ENCODE measurements at places on chromosomes 12 and 14. TPM values are rescaled to one million over a fixed set of nuclear protein-coding genes. Genes with fewer than 3 reads are reported as not detected.

The CLEC2A gene
- not detected for polyA plus RNA-seq

The ART4 gene
- not detected for polyA plus RNA-seq

The PTPRO gene
- not detected for polyA plus RNA-seq

The WSCD2 gene
- 4.1 TPM for polyA plus RNA-seq

The OR6C6 gene
- not detected for polyA plus RNA-seq

The NFE2 gene
- polyA plus RNA-seq, result 229 TPM

The POP5 gene
- polyA plus RNA-seq, result 126 TPM

The CIDEB gene
- 0.18 TPM for polyA plus RNA-seq

The KRT72 gene
- not detected for polyA plus RNA-seq

The LBHD2 gene
- not detected for polyA plus RNA-seq

The CLEC2D gene
- polyA plus RNA-seq, result 2.0 TPM

The HOXC6 gene
- 2.3 TPM for polyA plus RNA-seq

The NPFF gene
- 1.2 TPM for polyA plus RNA-seq

The LRRK2 gene
- 0.08 TPM for polyA plus RNA-seq

The SSTR1 gene
- polyA plus RNA-seq, result not detected

The KRT78 gene
- polyA plus RNA-seq, result not detected

The TAS2R31 gene
- not detected for polyA plus RNA-seq

The SALL2 gene
- polyA plus RNA-seq, result 12.5 TPM

The IL22 gene
- polyA plus RNA-seq, result not detected

The NELL2 gene
- 0.45 TPM for polyA plus RNA-seq

The TMTC2 gene
- 0.57 TPM for polyA plus RNA-seq

The CLEC1A gene
- polyA plus RNA-seq, result not detected

The STYK1 gene
- 0.11 TPM for polyA plus RNA-seq

The IRAK3 gene
- not detected for polyA plus RNA-seq

The SLC38A4 gene
- polyA plus RNA-seq, result not detected

The IL26 gene
- not detected for polyA plus RNA-seq

The TMEM121 gene
- polyA plus RNA-seq, result not detected

The SERPINA3 gene
- not detected for polyA plus RNA-seq

The BMP4 gene
- polyA plus RNA-seq, result not detected

The AKAP3 gene
- polyA plus RNA-seq, result 0.64 TPM

The CLEC7A gene
- not detected for polyA plus RNA-seq

The DYRK2 gene
- polyA plus RNA-seq, result 8.9 TPM

The CYP27B1 gene
- polyA plus RNA-seq, result 3.1 TPM

The RFX4 gene
- not detected for polyA plus RNA-seq

The AKAP6 gene
- 0.48 TPM for polyA plus RNA-seq

The ADCK1 gene
- polyA plus RNA-seq, result 8.1 TPM

The TSPAN19 gene
- polyA plus RNA-seq, result not detected

The NYNRIN gene
- polyA plus RNA-seq, result 0.28 TPM

The OASL gene
- not detected for polyA plus RNA-seq

The HOXC11 gene
- polyA plus RNA-seq, result not detected

The PLA2G1B gene
- not detected for polyA plus RNA-seq

The PAX9 gene
- polyA plus RNA-seq, result 1.8 TPM

The PPP1R36 gene
- not detected for polyA plus RNA-seq

The WNT5B gene
- polyA plus RNA-seq, result 6.2 TPM

The NTN4 gene
- polyA plus RNA-seq, result not detected

The ISM2 gene
- not detected for polyA plus RNA-seq

The CLEC12A gene
- polyA plus RNA-seq, result not detected

The NKX2-1 gene
- not detected for polyA plus RNA-seq

The TPH2 gene
- polyA plus RNA-seq, result not detected

The ERP27 gene
- not detected for polyA plus RNA-seq

The RGS6 gene
- polyA plus RNA-seq, result not detected

The CMA1 gene
- not detected for polyA plus RNA-seq

The WNT1 gene
- polyA plus RNA-seq, result not detected

The CD163L1 gene
- polyA plus RNA-seq, result 2.5 TPM

The BDKRB1 gene
- 0.23 TPM for polyA plus RNA-seq
